ENCODE measurements at places on chromosomes 6 and 20.

- no peak for DNase-seq
Measured at GRCh38 chr6:42392833-42393232, 58.9 kb downstream of the TRERF1 start.

- no peak for DNase-seq
Measured at GRCh38 chr20:5595744-5596143, 154.5 kb upstream of the SHLD1 start.

GRCh38 chr6:22247916-22248482, 48.8 kb downstream of the PRL start:
- no peak for DNase-seq

DNA sequence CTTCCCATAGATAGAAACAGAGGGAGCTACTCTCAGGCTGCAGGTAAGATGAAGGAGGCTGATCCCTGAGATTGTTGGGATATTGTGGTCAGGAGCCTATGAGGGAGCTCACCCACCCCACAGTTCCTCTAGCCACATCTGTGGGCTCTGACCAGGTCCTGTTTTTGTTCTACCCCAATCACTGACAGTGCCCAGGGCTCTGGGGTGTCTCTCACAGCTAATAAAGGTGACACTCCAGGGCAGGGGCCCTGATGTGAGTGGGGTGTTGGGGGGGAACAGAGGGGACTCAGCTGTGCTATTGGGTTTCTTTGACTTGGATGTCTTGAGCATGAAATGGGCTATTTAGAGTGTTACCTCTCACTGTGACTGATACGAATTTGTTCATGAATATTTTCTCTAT, 2.8 kb downstream of the HLA-F start:
- DNase-seq, result no peak

DNA sequence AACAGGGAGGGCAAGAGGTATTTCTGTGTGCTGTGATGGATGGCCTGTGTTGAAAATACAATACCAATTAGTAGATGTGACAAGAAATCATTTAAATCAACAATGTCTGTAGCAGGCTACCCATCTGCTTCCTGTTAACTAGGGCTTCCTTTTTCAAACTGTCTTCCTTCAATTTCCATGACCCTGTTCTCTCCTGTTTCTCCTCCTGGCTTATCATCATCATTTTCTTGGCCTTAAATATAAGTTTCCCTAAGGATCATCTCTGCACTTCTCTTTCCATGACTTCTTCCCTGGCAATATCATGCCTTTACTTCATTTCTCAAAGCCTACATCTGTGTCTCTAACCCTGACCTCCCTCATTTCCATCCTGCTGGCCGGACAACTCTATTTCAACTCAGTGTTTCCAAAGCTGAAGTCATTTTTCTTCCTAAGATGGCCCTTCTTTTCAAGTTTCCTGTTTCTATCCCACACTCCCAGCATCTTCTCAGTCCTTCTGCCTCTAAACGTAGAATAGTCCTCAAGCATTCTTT, 18.2 kb downstream of the ZC2HC1B start:
- DNase-seq, result no peak

GRCh38 chr6:97702248-97702647, 419.2 kb upstream of the MMS22L start:
- no peak for DNase-seq

- DNase-seq, result no peak
Measured at GRCh38 chr20:23920408-23921325, 41.1 kb upstream of the CST5 start.

DNA sequence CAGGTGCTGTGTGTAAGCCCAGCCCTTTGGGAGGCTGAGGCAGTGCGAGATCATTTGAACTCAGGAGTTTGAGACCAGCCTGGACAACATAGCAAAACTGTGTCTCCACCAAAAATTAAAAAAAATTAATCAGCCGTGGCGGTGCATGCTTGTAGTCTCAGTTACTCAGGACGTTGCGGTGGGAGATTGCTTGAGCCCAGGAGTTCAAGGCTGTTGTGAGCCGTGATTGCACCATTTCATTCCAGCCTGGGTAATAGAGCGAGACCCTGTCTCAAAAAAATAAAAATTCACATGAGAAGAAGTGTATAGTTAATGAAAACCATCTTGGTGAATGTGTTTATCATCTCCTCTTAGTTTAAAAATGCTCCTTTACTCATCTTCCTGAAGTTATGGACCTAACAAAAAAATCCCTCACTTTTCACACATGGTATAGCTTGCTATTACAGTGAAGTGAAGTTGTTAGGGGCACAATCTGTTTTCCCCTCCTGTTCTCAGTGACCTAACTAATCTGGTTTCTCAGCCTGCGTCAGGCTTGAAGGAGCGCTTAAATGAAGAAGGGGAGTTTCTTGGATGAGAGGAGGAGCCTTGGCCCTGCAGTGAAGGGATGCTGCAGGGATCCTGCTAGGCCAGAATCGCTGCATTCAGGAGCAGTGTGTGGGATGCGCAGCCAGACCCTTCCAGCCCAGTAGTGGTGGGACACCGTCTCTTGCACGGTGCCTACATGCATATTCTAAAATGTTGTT, 45.3 kb downstream of the JARID2 start:
- no peak for DNase-seq

GRCh38 chr20:44762466-44763140, 16.9 kb downstream of the KCNK15 start:
- no peak for DNase-seq

DNA sequence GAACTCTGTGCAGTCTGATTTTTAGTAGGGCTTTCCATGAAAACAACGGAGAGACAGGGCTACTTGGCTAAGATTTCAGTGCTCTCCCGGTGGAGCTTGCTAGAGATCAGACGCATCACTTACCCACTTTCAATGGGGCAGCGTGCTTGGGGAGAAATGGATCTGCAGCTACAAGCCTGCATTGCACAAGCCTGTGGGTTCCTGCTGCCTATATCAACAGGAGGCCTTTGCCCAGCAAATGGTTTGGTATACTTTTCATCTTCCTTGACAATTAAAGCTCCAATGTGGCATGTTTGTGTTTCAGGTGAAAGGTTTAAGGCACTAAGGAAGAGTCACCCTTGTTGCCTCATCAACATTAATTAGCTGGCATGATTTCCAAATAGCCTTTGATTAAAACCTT, 136.0 kb upstream of the FOXQ1 start:
- no peak for DNase-seq

GRCh38 chr20:63858393-63859165, 2.7 kb upstream of the ABHD16B start:
- no peak for DNase-seq

DNA sequence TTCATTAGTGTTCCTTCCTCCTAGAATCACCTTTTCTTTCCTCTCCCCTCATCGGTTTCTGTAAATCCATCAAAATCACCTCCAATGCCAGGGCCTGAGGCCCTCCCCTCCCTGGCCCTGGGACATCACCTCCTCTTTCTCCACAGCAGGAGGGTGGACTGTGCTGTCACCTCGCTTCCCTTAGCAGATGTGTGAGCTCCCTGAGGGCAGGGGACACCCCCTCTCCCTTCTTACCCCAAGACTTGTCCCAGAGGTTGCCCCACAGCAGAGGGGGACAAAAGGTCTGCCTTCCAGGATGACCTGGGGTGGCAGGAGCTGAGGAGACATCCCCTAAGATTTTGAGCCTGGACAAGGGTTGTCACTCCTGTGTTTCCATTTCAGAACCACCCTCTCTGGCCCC, 5.9 kb downstream of the ULBP1 start:
- DNase-seq, result no peak

DNA sequence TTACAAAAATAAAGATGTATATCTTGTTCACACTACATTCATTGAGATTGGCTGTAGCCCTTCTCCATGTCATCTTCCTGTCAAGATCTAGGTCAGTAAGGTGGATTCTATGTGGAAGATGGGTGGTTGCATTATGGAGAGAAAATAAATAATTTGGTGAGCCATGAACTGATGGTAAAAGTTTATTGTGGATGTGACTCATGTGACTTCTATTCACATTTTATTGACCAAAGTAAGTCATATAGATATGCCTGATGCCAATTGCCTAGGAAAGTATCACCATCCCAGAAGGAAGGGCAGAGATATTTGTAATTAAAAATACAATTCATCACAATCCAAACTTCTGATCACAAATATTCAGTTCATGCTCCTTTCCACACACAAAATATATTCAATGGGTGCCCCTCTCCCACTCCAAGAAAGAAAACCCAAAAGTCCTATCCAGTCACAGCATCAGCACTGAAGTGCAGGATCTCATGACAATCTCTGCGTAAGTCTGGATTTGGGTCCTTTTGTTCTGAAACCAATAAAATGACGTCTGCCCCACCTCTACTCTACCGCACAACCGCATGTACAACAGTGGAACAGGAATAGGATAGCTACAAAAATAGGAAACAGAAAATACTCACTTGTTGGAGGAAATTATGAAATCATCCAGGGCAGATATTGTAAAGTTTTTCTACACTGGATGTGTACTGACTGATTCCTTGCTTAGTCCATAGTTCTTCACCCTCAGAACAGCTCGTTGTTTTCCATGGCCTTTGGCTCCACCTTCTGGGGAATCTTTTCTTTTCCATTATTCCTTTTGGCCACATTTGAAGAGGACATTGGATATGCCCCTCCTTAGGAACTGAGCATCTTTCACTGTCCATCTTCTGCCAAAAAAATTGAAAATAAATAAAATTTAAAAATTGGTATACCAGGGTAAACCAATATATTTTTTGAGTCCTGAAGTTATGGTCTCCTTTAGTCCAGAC, 16.1 kb upstream of the SLC17A3 start:
- DNase-seq, result no peak

- no peak for DNase-seq
Measured at GRCh38 chr20:40457404-40457803, 231.6 kb downstream of the MAFB start.

Measured in stimulated activated CD8-positive, alpha-beta memory T cell treated with anti-CD3 and anti-CD28 coated beads, Interleukin-2, amount 100 ng/mL, for 1 hour (primary cell).